ENCODE measurements at places on chromosomes 1 and 21.

DNA sequence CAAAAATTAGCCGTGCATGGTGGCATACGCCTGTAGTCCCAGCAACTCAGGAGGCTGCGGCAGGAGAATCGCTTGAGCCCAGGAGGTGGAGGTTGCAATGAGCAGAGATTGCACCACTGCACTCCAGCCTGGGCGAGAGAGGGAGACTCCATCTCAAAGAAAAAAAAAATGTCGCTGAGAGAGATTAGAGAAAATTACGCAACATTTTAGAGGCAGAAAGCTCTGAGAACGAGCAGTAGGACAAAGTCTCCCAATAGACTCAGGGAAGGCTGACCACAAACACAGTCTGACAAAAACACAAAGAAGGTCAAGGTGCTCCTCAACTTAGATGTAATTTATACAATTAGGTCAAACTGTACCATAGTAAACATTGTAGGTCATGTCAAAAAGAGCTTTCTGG is 367.6 kb upstream of the ZRANB2 start:
- no peak for DNase-seq

DNA sequence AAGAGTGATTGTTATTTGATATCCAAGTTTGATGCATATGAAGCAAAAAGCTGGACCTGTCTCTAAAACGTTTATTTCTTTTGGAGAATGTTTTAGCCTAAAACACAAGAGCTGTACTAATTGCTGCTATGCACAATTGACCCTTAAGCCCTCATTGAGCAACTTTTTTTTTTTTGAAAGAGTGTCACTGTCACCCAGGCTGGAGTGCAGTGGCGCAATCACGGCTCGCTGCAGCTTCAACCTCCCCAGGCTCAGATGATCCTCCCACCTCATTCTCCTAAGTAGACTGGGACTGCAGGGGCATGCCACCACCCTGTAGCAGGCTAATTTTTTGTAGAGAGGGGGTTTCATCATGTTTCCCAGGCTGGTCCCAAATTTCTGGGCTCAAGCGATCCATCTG is 129.1 kb downstream of the PIK3R3 start:
- DNase-seq = peak; percentile 18

DNA sequence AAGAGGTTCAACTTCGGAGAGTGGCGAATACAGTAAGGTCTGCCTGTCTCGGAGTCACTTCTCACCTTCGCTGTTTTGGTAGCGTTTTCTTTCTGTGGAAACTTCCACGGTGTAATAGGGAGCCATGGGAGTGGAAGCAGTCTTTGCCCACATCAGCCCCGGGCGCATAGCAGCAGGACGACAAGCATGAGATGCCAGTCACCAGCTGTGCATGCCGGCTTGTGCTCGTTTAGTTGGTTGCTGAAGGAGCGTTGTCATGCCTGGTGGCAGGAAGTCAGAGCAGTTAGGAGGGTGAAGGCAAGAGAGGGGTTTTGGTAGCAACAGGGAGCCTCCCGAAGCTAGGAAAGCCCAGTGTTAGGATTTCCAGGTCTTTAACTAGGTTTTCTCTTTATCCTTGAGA is 58.8 kb downstream of the MRPS6 start:
- no peak for DNase-seq

DNA sequence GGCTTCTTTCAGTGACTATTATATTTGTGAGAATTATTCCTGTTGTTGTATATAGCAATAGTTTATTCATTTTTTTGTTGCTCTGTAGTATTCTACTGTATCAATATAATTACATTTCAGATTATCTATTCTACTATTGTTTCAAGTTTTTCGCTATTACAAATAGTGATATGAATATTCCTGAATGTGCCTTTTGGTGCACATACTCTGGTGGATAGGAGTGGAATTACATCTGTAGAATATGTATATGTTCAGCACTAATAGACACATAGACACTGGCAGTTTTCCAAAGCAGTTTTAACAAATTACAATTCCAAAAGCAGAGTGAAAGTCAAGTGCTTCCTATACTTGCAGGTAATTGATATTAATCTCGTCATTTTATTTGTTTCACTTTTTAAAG is 696.2 kb upstream of the PRMT6 start:
- no peak for DNase-seq

DNA sequence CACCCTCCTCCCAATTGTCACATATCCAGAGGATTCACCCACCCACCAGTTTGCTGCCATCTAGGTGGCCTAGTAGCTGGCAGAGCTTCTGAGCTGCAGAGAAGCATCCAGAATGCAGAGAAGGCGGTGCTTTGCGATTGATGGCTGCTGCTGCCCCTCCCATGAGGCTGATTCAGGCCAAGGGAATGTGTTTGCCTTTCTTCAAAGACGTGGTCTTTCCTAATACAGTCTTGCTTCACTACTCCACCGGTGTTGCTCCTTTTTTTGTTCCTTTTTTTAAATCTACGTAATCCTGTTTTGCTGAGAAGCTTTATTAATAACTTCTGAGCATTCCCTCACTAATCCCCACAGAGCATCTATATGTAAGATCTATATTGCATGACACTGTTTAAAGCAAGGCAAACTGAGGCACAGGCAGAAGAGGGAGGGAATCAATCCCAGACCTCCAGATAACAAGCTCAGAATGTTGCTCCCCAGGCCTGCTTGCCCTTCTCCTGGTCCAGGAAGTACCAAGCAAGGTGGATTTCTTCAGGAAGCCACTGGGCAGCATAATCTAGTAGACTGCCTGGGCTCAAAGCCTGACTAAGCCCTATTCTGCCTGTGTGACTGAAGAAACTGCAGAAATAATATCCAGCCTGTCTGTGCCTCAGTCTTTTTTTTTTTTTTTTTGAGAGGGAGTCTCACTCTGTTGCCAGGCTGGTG is 275.5 kb upstream of the FMN2 start:
- peak; percentile 17 for DNase-seq

DNA sequence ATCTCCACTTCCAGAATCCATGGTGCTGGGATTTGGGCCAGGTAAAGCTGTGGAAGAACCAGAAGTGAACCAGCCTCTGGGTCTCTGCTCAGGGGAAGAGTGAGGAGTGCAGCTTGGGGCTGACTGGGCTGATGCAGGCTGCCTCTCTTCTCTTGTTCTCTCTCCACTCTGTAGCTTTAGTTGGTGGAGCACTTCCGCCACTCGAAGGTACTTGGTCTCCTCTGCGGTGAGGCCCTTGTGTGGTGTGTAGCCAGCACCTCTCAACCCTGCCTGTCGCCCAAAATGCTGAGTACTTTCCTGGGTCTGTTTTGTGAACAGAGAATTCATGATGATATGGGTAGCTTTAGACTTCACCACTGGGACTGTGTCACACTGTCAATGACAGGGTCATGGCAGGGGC is 63.2 kb downstream of the URB2 start:
- no peak for DNase-seq

DNA sequence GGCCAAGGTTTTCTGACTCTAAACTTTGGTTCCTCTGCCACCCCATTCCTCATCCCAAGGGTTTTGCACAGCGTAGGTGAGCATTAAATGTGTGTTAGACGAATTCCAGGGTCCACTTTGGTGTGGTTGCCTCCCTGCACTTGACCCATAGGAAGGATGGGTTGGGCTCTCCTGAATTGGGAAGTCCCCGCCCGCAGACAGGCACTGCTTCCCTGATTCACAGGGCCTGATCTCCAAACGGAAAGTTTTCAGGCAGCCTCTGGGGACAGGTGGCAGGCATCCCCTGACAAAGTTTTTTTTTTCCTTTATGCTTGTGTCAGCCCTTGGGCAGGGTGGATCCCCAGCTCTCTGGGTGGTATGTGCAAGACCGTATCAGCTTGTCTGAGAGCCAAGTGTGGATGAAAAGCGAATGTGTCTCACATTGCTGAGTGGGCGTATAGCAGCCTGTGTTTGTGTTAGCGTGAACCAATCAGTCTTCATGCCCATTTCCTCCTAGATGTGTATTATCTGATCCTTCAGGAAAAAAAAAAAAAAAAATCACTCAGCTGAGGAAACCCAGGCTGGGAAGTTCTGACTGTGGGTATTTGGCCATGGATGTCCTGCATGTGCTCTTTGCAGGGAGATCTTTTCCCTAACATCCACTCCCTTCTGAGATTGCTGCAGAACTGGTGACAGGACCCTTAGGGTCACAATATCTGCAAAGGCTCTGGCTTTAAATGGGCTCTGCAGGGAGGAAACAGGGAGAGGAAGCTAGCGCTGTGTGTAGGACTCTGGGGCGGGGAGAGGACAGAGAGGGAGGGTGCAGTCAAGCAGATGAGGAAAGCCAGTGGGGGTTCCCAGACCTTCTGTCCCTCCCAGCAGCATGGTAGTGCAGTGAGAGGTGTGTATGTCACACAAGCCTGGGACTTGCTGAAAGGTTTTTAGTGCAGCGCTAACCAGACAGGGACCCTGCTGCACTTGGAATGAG is 42.2 kb upstream of the TRABD2B start:
- DNase-seq = peak; percentile 88

- DNase-seq = peak; percentile 23
Measured at GRCh38 chr1:205812271-205812877, 624 bp downstream of the SLC41A1 start.

GRCh38 chr1:26317612-26318337 is at the start of gene CD52:
TSS of gene CD52 (plus strand) at chr1:26317958. CDS start at chr1:26318018, 60 bp downstream.
- DNase-seq = no peak

- no peak for DNase-seq
Measured at GRCh38 chr1:9691691-9692090, 40.2 kb downstream of the PIK3CD start.

DNA sequence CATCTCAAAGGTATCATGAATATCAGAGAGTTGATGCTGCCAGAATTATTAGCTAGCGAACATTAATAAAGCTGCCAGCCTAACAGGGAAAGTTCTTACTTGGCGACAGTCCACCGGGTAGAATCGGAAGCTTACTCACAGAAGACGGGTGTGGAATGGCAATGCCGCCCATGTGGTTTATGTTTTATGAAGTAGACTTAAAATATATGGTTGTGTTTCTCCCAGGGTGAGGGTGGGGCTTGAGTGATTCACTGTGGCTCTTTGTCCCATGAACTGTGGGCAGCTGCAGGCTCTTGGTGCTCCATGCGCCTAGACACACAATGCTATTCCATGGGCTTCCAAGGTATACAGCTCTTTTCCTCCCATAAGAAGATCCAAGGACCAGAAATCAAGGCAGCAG is 162.7 kb downstream of the PIGK start:
- no peak for DNase-seq

- DNase-seq = no peak
Measured at GRCh38 chr21:35197191-35197590, 148.1 kb upstream of the RUNX1 start.

- DNase-seq = no peak
Measured at GRCh38 chr1:58866578-58866977, 82.7 kb upstream of the JUN start.

DNA sequence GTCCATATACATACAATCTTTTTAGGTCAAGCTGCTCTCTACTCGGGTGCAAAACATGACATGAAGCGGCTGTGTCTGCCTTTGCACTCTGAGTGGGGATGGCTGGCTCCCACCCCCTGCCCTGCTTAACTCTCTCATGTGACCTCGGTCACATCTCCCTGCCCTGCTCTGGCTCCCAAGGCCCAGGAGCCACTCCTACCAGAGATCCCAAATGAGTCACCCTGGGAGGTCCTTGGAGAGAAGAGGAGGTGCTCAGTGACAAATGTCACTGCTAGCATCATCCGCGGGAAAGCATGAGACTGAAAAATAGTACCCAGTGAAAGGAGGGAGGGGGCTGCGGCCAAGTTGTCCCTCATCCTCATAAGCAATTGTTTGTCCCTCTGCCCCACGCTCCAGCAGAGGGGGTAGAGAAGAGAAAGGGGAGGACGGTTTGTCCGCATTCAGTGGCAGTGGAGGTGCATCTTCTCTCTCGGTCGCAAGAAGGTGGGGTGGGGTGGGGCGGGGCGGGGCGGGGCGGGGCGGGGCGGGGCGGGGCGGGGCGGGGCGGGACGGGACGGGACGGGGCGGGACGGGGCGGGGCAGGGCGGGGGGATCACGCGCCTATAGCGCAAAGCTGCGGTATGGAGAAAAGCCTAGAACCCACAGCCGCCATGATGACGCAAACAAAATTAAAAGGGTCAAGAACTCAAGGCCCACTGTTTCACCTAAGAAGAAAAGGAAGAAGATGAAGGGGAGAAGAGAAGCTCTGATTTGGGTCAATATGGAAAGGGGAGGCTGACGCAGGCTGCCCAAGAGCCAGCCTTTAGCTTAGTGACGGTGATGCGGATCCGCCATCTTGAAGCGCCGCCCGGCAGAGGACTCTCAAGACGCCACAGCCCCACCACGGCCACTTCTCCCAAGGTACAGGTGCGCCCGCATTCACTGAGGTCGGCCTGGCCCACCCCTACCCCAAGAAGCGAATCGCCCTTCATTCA is 66.2 kb downstream of the CD46 start:
- no peak for DNase-seq

DNA sequence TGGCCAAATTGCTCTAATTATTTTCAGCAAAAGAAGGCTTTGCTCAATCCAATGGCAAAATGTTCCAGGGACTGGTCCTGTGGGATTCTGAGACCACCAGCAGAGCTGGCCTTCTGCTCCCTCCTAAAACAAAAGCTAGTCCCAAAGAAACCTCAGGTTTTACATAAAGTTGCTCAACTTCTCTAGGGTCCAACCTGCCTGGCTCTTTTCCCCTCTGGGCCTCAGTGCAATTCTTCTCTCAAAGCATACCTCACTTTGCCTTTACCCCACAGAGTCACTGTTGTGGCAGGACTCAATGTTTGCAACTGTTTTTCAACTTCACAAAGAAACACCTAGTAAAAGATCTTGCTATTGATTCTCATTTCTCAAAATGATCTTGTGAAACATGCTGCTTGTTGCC is 39.8 kb downstream of the TBX15 start:
- DNase-seq = no peak

GRCh38 chr1:47340227-47340626 is 6.6 kb downstream of the CMPK1 start:
- DNase-seq = peak; percentile 46

GRCh38 chr1:70195342-70195741 is 10.0 kb downstream of the LRRC40 start:
- DNase-seq = no peak

DNA sequence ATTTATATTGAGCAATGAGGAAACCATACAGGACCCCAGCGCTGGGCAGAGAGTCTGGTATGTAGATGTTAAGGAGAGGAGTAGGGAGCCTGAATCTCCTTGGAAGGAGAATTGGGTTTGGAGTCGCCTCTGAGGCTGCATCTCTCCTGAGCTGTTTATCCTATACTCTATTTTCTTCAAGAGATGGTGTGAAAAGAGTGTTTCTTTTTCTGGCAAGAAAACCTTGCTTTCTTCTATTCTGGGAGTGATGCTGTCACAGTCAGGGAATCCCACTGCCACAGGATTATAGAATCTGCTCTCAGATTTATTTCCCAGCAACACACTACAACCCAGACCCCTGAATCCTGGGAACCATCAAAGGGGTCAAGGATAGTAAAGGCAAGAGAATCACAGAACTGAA is 3.3 kb downstream of the LURAP1 start:
- no peak for DNase-seq

DNA sequence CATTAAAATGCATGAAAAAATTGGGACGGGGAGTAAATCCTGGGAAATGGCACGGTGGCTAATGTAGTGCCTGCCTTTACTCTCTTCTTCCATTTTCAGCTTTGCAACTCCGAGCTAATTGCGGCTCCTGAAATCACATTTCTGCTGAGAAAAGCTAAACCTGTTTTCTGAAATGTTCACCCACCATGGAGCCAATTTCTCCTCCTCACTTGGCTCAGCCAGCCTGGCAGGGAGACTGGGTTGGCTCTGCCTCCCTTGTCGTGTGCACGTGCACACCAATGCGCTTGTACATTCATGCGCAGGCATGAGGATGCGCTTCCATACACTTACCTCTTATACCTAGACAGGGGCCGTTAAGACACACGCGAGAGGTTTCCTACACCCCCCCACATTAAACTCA is 165.4 kb downstream of the PLXNA2 start:
- no peak for DNase-seq

Measured in fibroblast of villous mesenchyme (primary cell).